ENCODE measurements at places on chromosomes 2 and 18.

GRCh38 chr2:57674743-57675142 lies 371.9 kb upstream of the VRK2 start:
- no peak for DNase-seq

GRCh38 chr2:33051586-33052360 lies 105.0 kb downstream of the LTBP1 start:
- no peak for DNase-seq

DNA sequence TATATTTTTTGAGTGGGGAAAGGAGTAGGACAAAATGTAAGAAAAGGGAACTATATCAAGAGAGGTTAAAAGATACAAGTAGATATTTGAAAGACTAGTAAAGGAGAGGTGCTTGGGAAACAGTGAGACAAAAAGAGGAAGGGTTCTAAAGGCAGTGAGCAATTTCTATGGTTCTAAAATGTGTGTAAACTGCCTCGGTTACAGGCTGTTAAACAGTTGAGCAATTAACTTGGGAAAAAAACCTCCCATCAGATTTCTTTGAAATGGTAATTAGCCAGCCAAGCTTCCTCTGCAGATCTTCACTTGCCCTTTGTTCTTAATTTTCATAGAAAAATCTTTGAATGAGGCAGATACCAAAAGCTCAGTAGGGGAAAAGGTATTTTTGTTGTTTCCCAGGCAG lies 238.7 kb upstream of the KCNH7 start:
- no peak for DNase-seq

GRCh38 chr2:98464772-98465310 lies 20.2 kb downstream of the INPP4A start:
- peak; percentile 70 for DNase-seq

DNA sequence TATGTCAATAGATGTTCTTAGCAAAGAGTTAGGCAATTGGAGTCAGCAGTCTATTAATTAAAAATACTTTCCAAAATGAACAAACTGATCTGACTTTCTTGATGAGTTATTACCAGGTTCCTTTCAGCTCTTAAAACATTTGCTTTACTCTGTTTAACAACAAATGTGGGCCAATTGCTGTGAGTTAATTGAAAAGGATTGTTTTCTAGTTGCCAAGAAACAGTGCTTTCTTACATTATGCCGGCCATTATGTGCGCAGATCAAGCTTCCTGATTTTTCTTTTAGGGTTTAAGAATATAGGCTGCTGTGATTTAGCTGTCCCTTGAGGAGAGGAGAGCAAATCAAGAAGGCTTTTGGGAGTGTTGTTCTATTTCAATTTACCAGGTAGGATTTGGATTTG lies 50.5 kb upstream of the ITPRID2 start:
- DNase-seq, result no peak

Measured in activated CD4-positive, alpha-beta T cell treated with anti-CD3 and anti-CD28 coated beads, Interleukin-2, amount 10 ng/mL, durations not matched to agents 7 days and 5 days (primary cell).